ENCODE measurements at places on chromosomes 1 and 21.

DNA sequence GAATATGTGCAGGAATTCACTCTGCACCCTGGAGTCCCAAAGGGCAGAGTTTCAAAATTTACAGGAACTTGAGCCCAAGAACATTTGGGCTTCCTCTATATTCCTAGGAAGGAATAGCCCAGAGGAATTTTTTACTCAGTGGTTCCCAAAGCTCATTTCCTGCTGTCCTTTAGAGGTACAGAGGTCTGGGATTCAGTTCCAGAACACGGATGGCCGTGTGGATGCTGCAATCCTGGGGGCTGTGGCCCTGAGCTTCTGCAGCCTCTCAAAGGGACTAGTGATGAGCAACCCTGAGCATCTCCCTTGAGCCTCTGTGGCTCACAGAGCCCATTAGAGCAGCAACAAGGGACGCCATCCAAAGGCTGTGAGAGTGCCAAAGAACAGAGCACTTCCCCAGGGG, 10.1 kb upstream of the RHOU start:
- no peak for DNase-seq

DNA sequence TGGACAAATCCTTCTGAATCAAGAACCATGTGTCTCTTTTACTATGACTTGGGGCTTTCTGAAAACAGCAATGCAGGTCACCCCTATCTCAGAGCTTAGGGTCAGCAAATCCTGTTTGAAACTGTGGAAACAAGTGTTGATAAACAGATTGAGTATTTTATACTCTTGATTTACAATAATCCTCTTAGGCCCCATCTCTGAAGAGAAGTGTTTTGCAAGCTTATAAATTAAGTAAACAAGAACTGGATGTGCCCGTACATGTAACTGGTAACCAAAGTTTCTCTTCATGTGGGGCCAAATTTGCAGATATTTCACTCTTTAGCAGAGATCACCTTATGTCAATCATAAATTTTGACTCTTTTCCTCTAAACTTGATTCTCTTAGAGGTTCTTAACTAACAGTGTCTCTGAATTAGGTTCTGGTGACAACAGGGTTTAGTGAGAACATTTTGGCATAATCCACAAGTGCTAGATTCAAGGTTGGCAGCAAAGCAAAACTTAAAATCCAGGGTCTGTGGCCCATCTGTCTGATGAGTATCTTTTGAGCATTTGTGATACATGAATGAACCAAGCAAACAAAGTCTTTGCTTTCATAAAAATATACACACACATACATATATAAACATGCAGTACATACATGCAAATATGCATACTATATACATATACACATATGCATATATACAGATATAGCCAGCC, 183.0 kb upstream of the HOOK1 start:
- no peak for DNase-seq

GRCh38 chr1:54460351-54460750, 54.2 kb upstream of the SSBP3 start:
- no peak for DNase-seq

DNA sequence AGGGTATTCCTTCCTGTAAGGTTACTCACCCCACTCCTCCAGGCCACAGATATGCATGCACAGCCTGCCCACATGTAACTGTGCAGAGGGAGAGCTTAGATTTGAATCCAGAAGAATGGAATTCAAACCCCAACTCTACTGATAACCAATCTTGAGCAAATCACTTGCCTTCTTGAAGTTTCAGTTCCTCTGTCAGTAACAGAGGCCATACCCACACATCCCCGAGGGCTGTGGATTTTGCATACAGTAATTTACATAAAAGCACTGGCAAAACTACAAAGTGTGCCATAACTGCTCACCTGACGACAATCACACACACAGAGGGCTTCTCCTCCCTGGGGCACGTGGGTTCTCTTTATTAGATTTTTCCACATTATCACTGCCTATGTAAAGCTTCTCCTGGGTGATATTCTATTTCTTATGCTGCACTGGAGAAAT, 18.6 kb downstream of the CD247 start:
- DNase-seq, result no peak

DNA sequence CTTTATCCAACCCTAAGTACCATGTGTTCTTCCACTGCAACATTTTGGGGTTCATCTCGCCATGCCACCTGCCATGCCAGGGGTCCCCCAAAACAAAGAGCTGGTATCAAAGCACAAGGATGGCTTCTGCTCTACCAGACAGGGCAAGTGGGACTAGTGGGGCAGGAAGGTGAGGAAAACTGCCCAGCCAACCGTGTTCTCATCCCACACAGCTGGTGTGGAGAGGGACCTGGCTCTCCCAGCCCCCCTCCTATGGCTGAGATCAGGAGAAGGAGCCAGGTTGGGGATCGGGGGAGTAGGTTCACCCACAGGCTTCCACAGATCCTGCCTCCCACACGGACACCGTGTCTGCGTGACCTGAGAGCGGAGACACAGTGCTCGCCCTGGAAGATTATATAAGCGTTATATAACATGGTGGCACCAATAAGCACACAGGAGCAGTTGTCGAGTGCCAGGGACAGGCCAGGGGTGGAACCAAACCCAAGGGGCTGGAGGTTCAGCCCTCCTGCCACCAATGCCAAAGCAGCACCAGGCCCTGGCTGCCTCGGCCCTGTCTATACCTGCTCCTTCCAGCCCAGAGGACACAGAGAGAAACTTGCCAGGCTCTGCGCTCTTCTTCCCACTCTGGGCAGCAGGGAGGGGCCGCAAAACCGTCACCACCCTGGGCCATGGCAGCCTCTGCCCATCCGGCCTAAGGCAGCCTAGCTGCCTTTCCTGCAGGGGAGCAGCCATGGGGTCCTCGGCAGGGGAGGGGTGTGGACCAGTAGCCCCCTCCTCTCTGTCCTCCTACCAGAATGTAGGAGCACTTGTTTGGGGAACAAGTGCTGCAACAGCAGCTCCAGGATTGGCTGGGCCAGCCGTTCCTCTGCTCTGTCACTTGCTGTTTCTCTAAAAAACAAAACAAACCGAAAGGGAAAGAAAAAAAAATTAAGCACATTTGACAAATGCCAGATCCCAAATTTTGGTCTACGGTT, 43.5 kb downstream of the CD34 start:
- peak; percentile 86 for DNase-seq

GRCh38 chr1:7326366-7326765, 444.7 kb upstream of the VAMP3 start:
- DNase-seq, result no peak

DNA sequence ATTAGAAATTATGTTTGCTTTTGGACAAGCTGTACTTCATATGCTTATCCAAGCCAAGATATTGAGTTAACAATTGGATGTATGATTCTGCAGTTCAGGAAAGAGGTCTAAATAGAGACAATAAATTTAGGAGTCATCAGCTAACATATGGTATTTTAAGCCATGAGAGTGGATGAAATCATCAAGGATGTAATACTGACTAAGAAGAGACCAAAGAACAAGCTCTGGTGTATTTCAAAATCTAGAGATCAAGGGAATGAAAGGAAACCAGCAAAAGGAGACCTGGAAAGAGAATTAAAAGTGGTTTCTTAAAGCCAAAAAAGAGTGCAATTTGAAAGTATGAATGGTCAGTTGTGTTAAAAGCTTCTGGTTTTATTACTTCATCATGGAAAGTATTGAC, 183.6 kb upstream of the BEND5 start:
- DNase-seq, result no peak

- no peak for DNase-seq
These were observed 6.3 kb downstream of the SLAMF1 start for GRCh38 chr1:160640359-160641123.

DNA sequence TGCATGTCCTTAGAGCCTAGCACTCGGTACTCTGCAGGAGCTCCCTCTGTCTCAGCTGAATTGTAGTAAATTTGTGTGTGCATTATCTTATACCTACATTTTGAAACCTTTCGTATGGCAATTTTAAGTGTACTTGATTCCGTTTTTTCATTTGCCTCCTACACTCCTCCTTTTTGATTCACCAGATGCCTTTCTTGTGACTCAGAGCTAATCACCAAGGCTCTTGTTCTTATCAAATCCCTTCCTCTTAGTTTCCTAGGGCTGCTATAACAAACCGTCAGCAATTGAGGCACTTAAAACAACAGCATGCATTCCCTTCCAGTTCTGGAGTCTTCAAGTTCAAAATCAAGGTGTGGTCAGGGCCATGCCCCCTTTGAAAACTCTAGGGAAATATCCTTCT, 261.0 kb downstream of the ASTN1 start:
- DNase-seq, result no peak

- DNase-seq, result no peak
These were observed 260.6 kb upstream of the VAMP3 start for GRCh38 chr1:7510389-7510931.

DNA sequence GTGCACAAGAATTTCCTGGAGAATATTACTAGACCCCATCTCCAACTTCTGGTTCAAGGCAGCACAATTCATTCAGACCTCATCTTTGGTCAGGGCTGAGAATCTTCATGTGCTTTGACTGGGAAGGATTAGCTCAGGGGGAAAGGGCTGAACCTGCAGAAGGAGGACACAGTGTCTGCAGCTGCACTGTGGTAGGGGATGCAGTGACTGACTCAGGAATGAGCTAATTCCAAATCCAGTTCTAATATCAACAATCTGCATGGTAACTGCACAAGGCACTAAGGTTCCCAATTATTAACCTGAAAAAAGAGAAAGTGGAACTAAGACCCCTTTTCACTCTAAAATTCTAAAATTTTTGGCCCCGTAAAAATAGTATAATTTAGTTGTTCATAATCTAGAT, 31.6 kb downstream of the TTLL7 start:
- DNase-seq, result no peak
